ENCODE measurements at places on chromosomes 2 and 18.

GRCh38 chr2:169027234-169027633, 3.9 kb downstream of the ABCB11 start:
- DNase-seq, result no peak

- DNase-seq, result no peak
Observed at GRCh38 chr2:178536037-178536436, 55.8 kb downstream of the PLEKHA3 start.

GRCh38 chr18:55384551-55385275, 203.3 kb downstream of the TCF4 start:
- no peak for DNase-seq

DNA sequence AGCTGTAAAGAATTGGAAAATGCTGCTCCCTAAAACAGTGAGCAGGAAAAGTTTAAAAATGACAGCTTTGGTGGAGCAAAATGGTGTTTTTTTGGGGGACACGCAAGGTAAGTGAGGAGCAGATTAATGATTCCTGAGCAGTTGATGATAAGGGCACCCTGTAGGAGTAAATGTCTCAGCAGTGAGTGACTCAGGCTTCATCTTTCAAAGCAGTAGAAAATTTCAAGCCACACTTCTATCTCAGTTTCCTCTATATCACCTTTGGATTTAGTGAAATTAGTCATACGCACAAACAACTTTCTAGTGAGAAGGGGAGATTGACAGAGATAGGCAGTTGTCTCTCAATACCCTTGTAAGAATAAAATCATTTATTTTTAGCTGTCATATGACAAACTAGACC, 709.0 kb upstream of the FAM98A start:
- no peak for DNase-seq

GRCh38 chr2:188811522-188811921, 162.7 kb upstream of the COL3A1 start:
- DNase-seq, result no peak
